Progenitor cell of endocrine pancreas (in vitro differentiated cells): ENCODE measurements at places on chromosomes 12 and 14.

DNA sequence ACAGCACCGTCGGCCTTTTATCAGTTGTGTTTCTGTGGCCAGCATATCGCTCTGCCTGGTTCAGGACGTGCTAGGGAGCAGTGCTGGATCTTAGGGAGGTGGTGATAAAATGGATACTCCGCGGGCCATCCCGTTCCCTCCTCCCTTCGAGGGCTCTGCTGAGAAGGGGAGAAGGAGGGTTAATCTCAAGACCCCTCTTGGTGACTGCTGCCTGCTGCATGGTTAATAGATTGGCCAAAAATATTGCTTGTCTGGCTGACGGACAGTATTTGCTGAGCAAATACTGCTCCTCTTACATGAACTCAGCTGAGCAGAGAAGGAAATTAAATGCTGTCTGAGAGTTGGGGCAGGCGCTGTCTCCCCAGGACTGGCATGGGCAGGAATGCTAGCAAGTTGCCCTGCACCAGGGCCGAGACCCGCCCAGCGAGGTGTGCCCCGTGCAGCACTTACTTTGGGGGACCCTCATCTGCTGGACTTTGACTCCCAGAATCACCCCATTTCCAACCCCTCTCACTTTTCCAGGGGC lies 1.2 kb downstream of the FBRSL1 start:
- H3K4me3 ChIP-seq = peak overlapping the region; percentile 82
- DNase-seq = no peak
- H3K27me3 ChIP-seq = peaks cover 25% of the 10 kb centered on the region

GRCh38 chr12:130203151-130203550 lies 40.9 kb downstream of the FZD10 start:
- no peak overlapping the region for H3K4me3 ChIP-seq
- H3K27me3 ChIP-seq = peaks cover 65% of the 10 kb centered on the region
- H3K27ac ChIP-seq = no peak overlapping the region

DNA sequence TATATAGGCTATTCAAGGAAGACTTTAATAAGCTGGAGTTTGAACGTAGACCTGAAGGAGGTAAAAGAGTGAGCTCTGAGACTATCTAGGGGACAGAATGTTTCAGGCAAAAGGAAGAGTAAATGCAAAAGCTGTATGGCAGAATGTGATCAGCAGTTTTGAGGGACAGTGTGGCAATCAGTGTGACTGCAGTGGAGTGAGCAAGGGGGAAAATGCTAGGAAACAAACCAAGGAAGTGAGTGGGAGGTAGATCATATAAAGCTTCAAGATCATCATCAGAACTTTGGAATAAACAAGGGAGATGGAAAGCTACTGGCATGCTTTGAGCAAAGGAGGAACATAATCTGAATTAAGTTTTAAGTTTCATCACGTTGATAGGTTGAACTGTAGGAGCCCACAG lies 67.5 kb upstream of the BTG1 start:
- H3K4me1 ChIP-seq = no peaks in the 10 kb centered on the region
- no peaks in the 10 kb centered on the region for H3K27me3 ChIP-seq
- no peak overlapping the region for H3K4me3 ChIP-seq

- no peaks in the 10 kb centered on the region for H3K27me3 ChIP-seq
- no peak for DNase-seq
- peak overlapping the region; percentile 32 for H3K27ac ChIP-seq
- peaks cover 2% of the 10 kb centered on the region for H3K36me3 ChIP-seq
- peaks cover 22% of the 10 kb centered on the region for H3K4me1 ChIP-seq
- H3K4me3 ChIP-seq = no peak overlapping the region
Measured at GRCh38 chr12:7542046-7542445, 38.5 kb upstream of the CD163 start.

DNA sequence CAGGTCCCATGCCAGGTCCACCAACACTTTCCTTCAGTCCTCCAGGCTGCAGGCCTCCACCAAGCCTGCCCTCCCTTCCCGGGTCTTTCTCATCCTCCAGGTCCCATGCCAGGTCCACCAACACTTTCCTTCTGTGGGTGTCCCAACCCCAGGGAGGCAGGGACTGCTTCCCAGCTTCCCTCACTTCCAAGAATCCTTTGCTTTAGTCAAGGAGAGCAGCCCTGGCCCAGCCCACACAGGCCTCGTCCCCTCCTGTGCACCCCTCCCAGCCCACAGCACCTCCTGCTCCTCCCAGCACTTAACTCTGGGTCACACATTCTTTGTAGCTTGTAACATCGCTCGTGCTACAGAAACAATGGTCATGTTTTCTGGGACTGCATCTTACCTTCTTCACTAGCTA lies 72.9 kb downstream of the TESC start:
- H3K27ac ChIP-seq = no peak overlapping the region
- no peak for DNase-seq
- peaks cover 5% of the 10 kb centered on the region for H3K4me1 ChIP-seq
- peaks cover 10% of the 10 kb centered on the region for H3K36me3 ChIP-seq
- H3K4me3 ChIP-seq = no peak overlapping the region

DNA sequence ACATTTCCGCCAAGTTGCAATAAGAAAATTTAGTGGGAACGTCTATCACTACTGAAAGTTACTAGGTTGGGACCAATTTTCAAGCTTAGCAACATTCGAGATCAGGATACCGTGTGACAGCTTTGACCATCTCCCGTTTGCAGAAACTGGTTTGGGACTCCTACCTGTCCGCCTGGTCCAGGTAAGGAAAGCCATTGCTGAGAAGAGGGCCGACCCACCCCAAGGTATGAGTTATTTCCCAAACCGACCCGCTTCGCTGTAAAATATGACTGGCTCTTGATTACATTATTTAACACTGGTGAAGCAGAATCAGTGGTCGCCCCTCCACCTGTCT lies 271 bp downstream of the DNAI7 start:
- no peak for DNase-seq
- peak overlapping the region; percentile 92 for H3K4me3 ChIP-seq
- no peaks in the 10 kb centered on the region for H3K36me3 ChIP-seq

DNA sequence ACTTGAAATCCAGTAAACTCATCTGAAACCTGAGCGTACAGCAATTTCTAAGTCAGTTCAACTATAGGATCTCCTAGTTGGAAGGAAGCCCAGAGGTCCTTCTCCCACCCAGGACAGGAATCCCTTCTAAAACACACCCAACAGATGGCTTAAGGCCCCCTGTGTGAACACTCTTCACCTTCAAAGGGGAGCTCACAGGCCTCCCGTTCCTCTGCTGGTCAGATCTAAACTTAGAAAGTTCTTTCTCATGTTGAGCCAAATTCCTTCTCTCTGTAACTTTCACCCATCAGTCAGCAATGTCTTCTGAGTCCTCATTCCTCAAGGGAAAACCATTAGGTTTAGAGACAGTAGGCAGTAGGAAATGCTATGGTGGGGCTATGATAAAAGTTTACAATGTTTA lies 355.2 kb downstream of the PCNX1 start:
- no peak for DNase-seq
- H3K27ac ChIP-seq = no peak overlapping the region
- no peaks in the 10 kb centered on the region for H3K4me1 ChIP-seq
- H3K4me3 ChIP-seq = no peak overlapping the region
